ENCODE measurements at places on chromosomes 12 and 14.

GRCh38 chr12:94898388-94898787, 105.1 kb downstream of the NDUFA12 start:
- no peak for DNase-seq

DNA sequence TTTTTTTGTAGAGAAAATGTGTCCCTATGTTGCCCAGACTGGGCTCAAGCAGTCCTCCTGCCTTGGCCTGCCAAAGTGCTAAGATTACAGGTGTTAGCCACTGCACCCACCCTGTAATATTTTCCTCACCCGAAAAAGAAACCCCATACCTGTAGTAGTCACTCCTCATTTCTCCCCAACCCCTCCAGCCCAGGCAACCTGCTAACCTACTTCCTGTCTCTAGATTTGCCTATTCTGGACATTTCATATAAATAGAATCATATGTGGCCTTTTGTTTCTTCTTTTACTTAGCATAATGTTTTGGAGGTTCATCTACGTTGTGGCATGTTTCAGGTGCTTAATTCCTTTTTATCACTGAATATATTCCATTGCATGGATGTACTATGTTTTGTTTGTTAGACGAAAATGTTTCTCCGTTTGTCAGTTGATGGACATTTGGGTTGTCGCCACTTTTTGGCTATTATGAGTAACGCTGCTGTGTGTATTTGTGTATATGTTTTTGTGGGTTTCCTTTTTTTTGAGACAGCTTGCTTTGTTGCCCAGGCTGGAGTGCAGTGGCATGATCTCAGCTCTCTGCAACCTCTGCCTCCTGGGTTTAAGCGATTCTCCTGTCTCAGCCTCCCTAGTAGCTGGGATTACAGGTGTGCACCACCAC, 6.2 kb downstream of the ANKRD13A start:
- DNase-seq = no peak

- no peak for DNase-seq
Measured at GRCh38 chr12:61566183-61566582, 694.0 kb upstream of the USP15 start.

GRCh38 chr12:62977883-62978282, 42.9 kb upstream of the PPM1H start:
- DNase-seq = no peak

DNA sequence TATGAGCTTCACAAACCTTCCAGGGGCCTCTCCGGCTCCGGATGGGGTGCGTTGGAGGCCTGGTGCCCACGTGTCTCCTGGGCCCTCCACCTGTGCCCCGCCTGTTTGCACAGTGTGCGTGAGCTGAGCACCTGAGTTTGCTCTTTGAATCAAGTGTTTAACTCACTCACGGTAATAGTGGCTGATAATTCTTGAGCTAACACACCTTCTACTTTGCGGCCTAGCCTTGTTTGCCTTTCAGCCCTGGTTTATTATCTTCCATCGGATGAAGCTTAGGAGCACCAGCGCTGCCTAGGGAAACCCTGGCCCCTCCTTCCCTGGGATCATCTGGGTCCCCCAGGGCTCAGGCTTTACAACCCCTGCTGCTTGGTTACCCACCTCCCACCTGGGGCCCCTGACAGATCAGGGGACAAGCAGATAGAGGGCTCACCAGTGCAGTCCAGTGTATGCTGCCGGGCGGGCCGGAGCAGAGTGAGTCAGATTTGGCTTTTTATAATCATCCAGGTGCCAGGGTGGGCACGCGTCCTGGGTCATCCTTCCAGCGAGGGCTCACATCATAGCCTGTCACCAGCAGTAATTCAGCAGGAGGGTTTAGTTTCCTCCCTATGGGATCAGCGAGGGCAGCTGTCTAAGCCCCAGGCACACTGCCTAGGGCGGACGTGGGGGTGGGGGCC, 62.8 kb upstream of the RFLNA start:
- DNase-seq = no peak

- no peak for DNase-seq
Measured at GRCh38 chr12:21527451-21528180, 1.5 kb downstream of the SPX start.

DNA sequence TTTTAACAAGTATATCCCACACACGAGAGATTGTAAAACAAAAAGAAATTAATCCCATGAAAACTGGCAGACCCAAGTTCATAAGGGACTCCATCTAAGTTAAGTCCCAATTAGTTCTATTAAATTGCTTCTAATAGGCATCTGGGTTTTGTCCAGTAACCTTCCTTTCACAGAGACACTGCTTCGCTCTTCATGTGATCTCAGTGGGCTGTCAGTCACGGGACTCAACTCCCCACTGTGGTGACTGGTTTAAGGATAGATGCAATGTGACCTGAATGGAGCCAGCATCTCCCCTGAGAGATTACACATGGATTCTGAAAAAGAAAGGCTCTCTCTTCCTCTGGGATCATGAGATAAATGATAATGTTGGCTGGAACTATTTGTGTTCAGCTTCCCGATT, 96.4 kb downstream of the GAS2L3 start:
- DNase-seq = no peak

GRCh38 chr14:99808154-99808505, 14.9 kb downstream of the EML1 start:
- DNase-seq = no peak

DNA sequence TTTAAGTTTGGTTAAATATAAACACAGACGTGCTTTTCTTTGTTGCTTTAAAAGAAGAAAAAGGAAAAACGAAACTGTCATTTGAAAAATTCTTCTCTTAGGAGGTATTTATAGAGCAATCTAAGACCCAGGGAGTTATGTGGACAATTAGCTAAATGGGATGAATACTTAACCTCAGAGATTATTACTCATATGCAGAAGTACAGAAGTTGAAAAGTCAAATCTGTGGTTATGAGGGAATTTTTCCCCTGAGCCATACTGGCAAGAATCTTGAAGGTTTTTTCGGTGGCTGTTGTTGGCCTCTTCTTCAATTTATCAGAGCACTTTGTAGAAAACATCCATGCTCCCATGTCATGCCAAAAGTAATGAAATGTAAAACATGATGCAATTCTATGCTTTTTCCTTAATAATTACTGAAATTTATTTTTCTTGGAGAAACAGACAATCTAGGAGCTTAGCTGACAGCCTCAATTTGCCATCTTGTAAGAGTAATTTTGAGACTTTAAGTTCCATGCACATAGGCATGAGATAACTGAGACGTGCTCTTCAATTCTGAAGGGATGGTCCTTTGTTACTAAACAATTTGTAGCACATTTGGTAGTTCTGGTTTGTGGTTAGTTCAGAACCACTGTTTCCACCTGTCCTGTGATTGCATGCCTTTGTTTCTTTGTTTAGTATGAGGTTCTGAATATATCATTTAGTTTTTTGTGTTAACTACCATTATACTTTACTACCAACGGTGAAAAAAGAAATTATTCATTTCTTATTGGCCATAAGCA, 126.6 kb downstream of the BCAT1 start:
- no peak for DNase-seq

DNA sequence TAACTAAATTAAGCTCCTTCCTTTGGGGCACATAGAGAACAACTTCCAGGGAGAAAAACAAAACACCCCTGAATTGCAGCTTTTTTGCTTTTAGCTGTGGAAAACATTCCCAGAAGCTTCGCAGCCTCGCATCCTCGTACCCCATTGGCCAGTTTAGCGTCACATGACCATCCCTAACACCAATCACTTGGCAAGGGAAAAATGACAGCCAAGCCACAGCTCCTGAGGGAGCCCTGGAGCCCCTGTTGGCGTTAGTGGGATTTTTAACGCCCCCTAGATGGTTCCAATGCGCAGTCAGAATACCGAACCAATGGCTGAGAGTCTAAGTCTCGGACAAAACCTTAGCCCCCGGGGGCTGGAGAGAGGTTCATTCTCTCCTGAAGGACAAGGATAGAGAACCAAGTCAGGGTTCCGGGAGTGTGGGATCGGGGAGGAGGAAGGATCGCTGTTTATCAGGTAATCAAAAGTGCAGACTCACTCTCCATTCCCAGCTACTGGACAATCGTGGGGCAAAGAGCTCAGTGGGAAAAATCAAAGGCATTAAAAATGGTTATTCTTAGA, 135.6 kb upstream of the HIF1A start:
- no peak for DNase-seq

DNA sequence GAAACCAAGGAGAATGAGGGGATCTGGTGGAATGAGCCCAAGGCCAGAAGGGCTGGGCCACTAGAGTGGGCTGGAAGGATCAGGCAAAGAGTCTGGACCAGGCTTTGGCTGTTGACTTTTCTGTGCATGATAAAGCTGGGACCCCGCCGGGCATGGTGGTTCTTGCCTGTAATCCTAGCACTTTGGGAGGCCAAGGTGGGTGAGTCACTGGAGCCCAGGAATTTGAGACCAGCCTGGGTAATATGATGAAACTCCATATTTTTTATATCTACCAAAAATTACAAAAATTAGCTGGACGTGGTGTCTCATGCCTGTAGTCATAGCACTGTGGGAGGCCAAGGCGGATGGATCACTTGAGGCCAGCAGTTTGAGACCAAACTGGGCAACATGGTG, 393 bp upstream of the KLHL33 start:
- DNase-seq = no peak

DNA sequence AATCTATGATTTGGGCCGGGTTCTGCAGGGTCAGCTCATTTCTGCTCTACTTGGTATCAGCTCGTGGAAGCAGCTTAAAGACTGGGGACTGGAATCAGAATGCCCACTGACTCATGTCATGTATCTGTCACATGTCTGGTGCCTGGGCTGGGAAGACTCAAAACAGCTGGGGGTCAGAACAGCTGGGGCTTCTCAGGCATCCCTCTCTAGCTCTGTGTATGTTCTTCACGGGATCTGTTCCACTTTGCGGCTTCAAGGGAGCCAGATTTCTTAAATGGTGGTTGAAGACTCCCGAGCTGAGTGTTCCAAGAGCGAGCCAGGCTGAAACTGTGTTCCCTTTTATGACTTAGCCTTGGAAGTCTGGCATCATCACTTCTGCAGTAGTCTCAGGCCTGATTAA, 11.9 kb downstream of the AEBP2 start:
- DNase-seq = no peak

GRCh38 chr12:51171884-51172514, 936 bp downstream of the TFCP2 start:
- DNase-seq = peak; percentile 29
